ENCODE measurements at places on chromosomes 6 and 20.

- no peaks in the 10 kb centered on the region for H3K36me3 ChIP-seq
- H3K27me3 ChIP-seq: no peaks in the 10 kb centered on the region
- H3K4me1 ChIP-seq: peaks cover 6% of the 10 kb centered on the region
- H3K27ac ChIP-seq: no peak overlapping the region
These were observed 117.5 kb upstream of the SAMD5 start for GRCh38 chr6:147390909-147391536.

- DNase-seq: no peak
- H3K4me1 ChIP-seq: peaks cover 6% of the 10 kb centered on the region
- H3K27ac ChIP-seq: no peak overlapping the region
- no peak overlapping the region for H3K4me3 ChIP-seq
These were observed 507.9 kb downstream of the CDH26 start for GRCh38 chr20:60465993-60466686.

GRCh38 chr6:15528870-15529269, 134.0 kb downstream of the DTNBP1 start:
- H3K27me3 ChIP-seq: no peaks in the 10 kb centered on the region
- H3K36me3 ChIP-seq: peaks cover 96% of the 10 kb centered on the region
- DNase-seq: no peak

DNA sequence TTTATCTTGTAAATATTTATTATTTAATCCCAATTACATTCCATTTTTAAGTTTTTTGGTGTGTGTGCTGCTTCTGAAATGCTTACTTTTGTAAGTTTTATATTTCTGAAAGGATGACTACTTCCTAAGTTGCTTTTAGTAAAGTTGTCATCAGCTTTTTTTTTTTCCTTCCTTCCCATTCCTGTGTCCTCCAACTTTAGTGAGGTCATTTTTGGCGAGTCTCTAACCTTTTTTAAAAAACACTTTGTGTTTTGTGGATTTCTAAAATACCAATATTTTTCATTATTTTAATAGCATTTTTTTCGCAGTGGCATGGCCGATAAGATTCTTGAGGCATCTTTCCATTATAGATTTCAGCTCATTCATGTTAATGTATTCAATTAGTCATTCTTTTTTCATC, 30.9 kb downstream of the FIG4 start:
- H3K27me3 ChIP-seq: no peaks in the 10 kb centered on the region
- peaks cover 34% of the 10 kb centered on the region for H3K36me3 ChIP-seq
- H3K4me1 ChIP-seq: no peaks in the 10 kb centered on the region
- no peak overlapping the region for H3K4me3 ChIP-seq
- no peak overlapping the region for H3K27ac ChIP-seq

- peaks cover 15% of the 10 kb centered on the region for H3K27me3 ChIP-seq
- DNase-seq: peak; percentile 14
- peak overlapping the region; percentile 41 for H3K27ac ChIP-seq
- no peak overlapping the region for H3K4me3 ChIP-seq
- H3K36me3 ChIP-seq: no peaks in the 10 kb centered on the region
- H3K4me1 ChIP-seq: peaks cover 39% of the 10 kb centered on the region
These were observed 91.6 kb downstream of the PRND start for GRCh38 chr20:4813076-4813862.

GRCh38 chr20:15682690-15683089, 890.6 kb downstream of the KIF16B start:
- H3K27ac ChIP-seq: no peak overlapping the region
- H3K4me3 ChIP-seq: no peak overlapping the region

DNA sequence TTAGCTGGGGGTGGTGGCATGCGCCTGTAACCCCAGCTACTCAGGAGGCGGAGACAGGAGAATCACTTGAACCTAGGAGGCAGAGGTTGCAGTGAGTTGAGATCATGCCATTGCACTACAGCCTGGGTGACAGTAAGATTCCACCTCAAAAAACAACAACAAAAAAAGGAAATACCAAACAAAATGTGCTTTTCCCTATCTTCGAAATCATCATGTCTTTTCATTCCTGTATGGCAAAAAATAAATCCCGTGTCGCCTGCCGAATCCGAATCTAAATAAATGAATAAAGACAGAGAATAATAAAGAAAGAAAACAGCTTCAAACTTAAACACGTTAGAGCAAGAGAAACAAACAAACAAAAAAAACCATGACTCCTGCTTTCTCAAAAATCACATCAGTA, 11.8 kb downstream of the B4GALT5 start:
- peaks cover 54% of the 10 kb centered on the region for H3K4me1 ChIP-seq
- peak overlapping the region; percentile 87 for H3K27ac ChIP-seq
- no peak for DNase-seq
- peaks cover 9% of the 10 kb centered on the region for H3K36me3 ChIP-seq
- no peaks in the 10 kb centered on the region for H3K27me3 ChIP-seq
- H3K4me3 ChIP-seq: no peak overlapping the region
